LNCaP clone FGC (cell line): ENCODE measurements at places on chromosomes 2 and 18.

DNA sequence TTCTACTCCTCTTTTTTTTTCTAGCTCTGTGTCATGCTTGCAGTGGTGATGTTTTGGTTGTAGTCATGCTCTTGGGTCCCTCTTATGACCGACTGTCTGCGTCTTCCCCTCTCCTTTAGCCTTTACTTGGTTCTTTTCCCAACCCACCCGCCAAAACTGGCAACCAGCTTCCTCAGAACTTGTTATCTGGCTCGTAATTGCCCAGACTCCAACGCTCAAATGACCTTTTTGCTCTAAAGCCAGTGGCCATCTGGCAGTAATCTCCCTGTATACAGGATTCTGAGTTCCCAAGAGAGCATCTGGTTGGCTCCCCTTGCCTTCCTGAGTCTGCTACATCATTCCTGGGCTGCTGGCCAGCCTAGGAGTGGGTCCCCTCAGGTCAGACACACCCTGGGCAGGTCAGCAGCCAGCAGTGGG is 147.2 kb downstream of the MGAT5 start:
- DNase-seq, result no peak

GRCh38 chr2:200708943-200709342 is 102.8 kb upstream of the BZW1 start:
- no peak for DNase-seq

- no peak for DNase-seq
These were observed at the start of gene ZEB2 for GRCh38 chr2:144519934-144520731. Gene ZEB2 (minus strand): TSS chr2:144520119. CDS start chr2:144517350, 2,769 bp downstream.

GRCh38 chr2:80351231-80351630 is 46.7 kb upstream of the LRRTM1 start:
- DNase-seq, result no peak

DNA sequence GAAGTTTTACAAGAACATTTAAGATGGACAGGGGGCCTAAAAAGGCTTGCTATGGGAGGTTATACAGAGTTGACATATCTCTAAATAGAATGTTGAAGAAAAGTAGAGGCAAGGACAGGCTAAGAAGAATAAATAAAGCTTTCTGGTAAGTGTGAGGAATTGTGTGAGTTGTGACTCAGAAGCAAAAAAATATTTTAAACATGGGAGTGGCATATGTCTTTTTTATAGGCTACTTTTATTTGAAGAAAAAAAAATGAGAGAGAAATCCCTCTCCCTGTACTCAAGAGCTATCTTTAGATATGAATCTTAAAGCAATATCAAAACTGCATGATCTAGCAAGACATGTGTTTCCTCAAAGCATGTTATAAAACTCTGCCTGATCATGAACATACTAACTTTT is 41.1 kb downstream of the RAB3GAP1 start:
- DNase-seq, result no peak

DNA sequence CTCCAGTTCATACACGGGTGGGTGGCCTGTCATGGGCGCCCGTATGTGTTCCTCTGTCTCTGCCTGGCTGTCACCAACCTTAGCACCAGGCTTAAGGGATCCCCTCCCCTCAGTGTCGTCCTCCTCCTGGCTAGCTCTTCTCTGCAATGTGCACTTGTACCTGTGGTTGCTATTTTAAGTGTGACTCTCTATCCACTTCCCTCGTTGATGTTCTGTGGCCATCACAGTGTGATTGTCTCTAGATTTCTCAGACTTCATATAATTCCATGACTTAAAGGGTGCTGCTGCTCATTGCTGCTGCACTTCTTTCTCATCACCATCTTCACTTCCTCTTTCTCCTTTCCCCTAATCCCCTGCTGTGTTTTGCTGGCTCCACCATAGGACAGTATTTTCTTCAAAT is 143.4 kb downstream of the EML6 start:
- no peak for DNase-seq

- no peak for DNase-seq
These were observed 7.9 kb upstream of the INPP4A start for GRCh38 chr2:98436734-98437133.

GRCh38 chr2:232365621-232366321 is 12.8 kb upstream of the ALPP start:
- DNase-seq, result peak; percentile 6

GRCh38 chr2:232282508-232283055 is 96.0 kb upstream of the ALPP start:
- DNase-seq, result no peak

DNA sequence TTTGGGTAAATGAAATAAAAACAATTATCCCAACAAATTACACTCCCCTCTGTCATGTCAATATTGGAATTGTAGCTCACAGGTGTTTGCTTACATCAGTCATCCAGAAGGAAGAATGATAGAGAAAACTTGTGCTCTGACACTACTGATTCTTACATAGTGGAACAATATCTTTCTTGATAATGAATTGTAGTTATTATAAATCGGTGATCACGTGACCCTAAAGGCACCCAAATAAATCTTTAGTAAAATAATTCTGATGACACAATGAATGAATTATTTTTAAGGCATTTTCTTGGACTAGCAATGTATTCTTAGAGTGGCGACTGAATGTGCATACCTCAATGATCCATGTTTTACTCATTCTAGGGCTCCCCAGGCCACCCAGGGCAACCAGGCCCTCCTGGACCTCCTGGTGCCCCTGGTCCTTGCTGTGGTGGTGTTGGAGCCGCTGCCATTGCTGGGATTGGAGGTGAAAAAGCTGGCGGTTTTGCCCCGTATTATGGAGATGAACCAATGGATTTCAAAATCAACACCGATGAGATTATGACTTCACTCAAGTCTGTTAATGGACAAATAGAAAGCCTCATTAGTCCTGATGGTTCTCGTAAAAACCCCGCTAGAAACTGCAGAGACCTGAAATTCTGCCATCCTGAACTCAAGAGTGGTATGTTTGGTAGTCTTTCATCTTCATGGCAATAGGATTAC is 34.5 kb downstream of the COL3A1 start:
- no peak for DNase-seq

- DNase-seq, result no peak
These were observed 276.4 kb downstream of the RPIA start for GRCh38 chr2:88967844-88968243.

GRCh38 chr18:67665266-67665665 is 148.7 kb upstream of the DSEL start:
- no peak for DNase-seq

GRCh38 chr18:69674966-69675365 is 272.7 kb downstream of the CD226 start:
- no peak for DNase-seq

DNA sequence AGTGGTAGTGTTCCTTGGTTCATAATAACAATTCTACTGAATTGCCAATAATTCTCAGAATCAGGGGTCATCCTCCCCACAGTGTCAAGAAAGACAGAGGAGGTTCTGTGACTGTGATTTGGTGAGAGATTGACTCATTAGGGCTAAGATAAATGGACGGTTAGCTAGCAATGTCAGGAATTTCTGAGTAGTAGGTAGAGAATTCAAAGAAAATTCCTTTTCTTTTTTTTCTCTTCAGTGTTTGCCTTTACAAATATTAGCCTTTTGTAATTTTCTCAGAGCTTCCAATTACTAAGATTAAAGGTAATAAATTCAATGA is 16.8 kb upstream of the CRIM1 start:
- DNase-seq, result no peak

GRCh38 chr2:231159306-231159705 is 34.5 kb upstream of the HTR2B start:
- DNase-seq, result no peak

GRCh38 chr18:68817584-68817983 is 19.7 kb downstream of the CCDC102B start:
- no peak for DNase-seq

DNA sequence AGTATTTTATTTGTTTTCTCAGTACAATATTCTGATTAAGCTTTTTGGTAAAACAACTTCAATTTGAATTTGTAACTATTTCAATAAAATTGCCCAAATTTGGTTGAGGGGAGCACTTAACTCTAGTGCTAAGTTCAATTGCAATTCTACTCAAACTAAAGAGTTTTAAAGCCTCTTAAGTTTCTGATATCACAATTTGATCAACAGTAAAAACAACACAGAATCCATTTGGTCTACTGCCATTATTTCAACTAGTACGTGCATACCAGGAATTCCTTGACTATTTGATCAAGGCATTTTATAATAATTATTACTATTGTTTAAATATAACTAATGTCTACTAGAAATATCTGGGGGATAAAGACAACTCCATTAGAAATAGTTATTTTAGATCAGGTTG is 150.9 kb downstream of the ROCK1 start:
- DNase-seq, result no peak

GRCh38 chr2:232367016-232367415 is 11.5 kb upstream of the ALPP start:
- no peak for DNase-seq
